ENCODE measurements at places on chromosomes 16 and 17.
A peak's percentile ranks its signal among the peaks of the same experiment; 100 is the strongest.

GRCh38 chr16:27847030-27847550, 216.4 kb downstream of the GSG1L start:
- no peak for DNase-seq

DNA sequence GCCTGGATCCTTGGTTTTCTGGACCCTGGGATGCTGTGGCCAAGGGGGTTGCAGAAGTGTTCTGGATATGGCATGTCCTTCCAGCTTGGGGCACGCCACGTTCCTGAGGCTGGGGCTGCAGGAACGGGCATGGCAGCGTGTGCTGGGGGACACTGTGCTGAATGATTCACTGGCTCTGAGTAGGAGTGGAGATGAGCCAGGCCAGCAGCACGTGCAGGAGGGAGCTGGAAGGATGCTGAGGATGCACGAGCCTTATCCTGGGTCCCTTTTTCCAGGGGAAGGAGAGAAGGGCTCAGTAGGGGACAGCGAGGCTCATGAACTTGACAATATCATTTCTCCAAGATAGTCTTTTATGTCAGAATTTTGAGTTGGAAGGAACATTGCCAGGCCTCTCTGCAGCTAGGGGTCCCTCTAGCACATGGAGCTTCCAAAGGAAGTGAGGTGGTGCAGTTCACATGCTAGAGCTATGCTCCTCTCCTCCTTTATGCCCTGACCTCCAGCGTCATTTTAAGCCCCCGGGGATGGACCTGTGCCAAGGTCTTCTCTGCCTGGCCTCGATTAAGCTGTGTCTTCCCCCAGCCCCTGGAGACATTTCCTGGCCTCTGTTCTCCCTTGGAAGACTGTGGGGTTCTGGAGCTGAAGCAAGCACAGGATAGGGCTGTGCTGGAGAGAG, 125.9 kb downstream of the OR1D5 start:
- no peak for DNase-seq

- DNase-seq: no peak
These were observed 33.5 kb downstream of the TMEM186 start for GRCh38 chr16:8763899-8764298.

DNA sequence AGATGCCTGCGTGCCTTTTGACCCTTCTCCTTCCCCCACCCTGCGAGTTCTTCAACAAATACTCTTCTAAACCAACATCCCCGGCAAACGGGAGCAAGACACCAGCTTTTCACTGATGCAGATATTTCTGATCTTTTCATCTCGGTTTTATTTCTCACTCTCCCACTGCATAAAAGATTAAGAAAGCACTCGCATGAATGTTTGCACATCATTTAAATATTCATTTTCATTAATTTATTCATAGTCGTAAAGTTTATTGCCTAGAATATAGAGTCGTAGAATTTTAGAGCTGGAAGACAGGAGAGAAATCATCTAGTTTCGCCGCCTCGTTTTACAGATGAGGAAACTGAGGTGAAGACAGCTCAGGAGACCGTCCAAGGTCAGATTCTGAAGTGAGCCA, 488.1 kb downstream of the MAF start:
- DNase-seq: no peak

- DNase-seq: no peak
These were observed 34.1 kb downstream of the CNTNAP4 start for GRCh38 chr16:76311260-76311659.

DNA sequence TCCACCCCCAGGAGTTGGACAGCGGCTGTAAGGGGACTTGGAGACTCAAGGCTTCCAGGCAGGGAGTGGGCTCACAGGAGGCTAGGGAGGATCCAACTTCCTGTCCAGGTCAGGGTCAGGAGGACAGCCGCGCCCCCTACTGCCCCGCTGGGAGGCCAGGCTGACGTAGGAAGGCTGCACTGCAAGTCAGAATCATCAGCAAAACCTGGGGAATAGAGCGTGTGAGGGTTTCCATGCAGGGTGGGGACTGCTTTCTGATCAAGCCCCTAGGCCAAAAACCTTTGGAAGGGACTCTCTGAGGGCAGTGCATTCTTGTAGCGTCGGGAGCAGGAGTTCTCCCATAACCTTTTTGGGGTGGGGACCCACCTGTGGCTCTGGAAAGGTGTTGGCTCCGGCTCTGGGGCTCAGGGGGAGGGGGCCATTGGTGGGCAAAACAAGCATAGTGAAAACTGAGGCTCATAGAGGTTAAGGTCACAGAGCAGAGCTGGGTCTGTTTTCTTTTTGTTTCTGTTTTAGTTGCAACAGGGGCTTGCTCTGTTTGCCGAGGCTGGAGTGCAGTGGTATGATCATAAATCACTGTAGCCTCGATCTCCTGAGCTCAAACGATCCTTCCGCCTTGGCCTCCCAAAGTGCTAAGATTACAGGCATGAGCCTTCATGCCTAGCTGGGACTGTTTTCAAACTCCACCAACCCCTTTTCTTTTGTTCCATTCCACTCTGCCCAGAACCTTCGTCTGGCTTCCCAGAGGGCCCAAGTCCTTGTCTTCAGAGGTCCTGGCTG, 22.1 kb downstream of the RAI1 start:
- DNase-seq: no peak

GRCh38 chr16:88941913-88942909, 34.8 kb downstream of the CBFA2T3 start:
- peak; percentile 83 for DNase-seq

GRCh38 chr17:55254375-55254774, 10.4 kb upstream of the HLF start:
- no peak for DNase-seq

GRCh38 chr17:35404360-35404759, 27.9 kb downstream of the SLFN12 start:
- DNase-seq: no peak

Data from H1 (cell line).